CD8-positive, alpha-beta T cell (primary cell): ENCODE measurements at places on chromosomes 5 and 9. TPM values are rescaled to one million over a fixed set of nuclear protein-coding genes. Genes with fewer than 3 reads are reported as not detected.
A peak's percentile ranks its signal among the peaks of the same experiment; 100 is the strongest.

GRCh38 chr9:130140706-130141105 is 31.5 kb upstream of the NCS1 start:
- no peak for DNase-seq

DNA sequence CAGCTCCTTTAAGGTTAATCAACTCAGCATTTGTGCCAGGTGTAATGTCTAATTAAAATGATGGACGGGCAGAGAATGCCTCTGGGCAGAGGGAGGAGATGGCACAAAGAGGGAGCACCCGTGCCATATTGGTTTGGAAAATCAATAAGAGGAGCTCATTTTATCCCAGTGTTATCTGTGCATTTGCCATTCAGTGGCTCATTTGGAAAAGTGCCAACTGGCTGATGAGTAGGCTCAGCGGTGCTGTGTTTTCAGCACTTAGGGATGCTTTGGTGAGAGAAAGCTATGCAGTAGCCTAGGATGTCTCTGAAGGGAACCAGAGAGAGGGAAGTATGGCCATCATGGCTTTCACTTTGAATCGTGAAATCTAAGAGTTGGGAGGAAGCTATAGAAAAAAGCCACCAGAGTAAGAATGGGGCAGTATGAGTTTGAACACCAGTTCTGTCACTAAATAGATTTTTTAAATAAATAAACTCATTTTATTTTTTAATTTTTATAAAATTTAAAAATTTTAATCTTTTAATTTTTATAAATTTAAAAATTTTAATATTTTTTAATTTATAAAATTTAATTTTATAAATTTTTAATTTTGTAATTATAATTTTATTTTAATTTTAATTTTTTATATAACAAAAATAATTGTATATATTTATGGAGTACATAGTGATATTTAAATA is 472.8 kb downstream of the BRINP1 start:
- no peak for DNase-seq

NME5 gene
- not detected for total RNA-seq

DNA sequence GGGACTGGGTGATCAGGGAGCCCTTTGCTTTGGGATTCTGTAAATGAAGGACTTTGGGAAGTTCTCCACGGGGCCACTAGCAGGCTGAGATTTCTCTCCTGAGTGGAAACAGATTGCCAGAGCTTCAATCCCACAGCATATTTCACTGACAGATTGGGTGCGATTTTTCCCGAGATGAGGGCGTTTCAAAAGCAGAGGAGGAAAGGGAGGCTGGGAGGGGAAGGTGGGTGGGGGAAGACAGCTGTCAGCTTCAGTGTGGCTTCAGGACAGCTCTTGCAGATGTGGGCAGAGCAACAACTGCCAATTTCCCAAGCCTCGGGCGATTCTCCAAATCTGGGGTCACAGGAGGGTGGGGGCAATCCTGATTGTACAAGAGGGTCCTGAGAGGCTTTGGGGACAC is 258.5 kb upstream of the ADRA1B start:
- no peak for DNase-seq

CNTFR gene
- total RNA-seq, result not detected

DNA sequence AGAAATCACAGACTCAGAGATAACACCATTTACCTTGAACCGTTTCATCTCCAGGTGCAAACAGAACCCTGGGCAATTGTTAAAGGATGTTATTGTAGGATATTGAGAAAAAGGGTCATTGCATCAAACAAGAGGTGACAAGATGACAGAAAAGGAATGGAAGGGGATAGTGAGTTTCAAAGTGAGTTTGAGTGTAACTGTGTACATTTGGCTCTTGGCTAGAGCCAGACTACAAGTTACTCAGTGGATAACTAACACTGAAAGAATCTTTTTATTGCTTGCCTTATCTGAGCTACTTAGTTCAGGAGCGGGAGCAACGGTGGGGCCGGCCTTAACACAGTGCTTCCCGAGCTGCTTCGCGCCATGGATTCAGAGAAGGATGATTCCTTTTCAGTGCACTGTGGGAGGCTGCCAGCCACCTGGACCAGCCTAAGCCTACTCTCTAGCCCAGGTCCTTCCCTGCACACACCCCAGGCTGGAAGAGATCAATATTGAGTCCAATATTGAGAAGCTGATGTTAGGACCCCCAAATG is 193.4 kb downstream of the ATPSCKMT start:
- no peak for DNase-seq

ARSI gene
- total RNA-seq, result 0.61 TPM

PRUNE2 gene
- total RNA-seq, result not detected

IRGM gene
- 1.7 TPM for total RNA-seq

GRCh38 chr9:13648676-13649075 is 369.2 kb upstream of the MPDZ start:
- no peak for DNase-seq

ATOX1 gene
- 13.2 TPM for total RNA-seq

TMEM252 gene
- total RNA-seq, result not detected

DNA sequence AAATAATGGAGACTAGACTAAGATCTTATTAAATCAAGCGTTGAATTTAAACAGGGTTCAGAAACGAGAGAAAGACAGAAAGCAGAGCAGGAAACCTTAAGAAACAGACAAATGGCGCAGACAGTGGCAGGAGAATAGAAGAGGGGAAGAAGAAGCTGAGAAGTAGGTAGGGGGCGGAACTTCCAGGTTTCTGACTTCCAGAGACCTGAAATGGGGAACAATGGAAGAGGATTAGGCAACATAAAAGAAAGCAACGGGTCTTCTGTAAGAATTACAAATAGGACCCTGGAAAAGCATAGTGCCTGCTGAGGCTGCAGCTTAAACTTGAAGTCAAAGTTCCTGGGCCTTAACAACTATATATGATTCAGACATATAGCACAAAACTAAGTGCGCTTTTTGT is 101.7 kb downstream of the BNC2 start:
- DNase-seq, result no peak

GRCh38 chr5:124050120-124050770 is 538.3 kb downstream of the CSNK1G3 start:
- DNase-seq, result no peak

GRCh38 chr9:87827341-87827740 is 55.3 kb upstream of the SPATA31E1 start:
- DNase-seq, result no peak

TEX48 gene
- total RNA-seq, result not detected

DNA sequence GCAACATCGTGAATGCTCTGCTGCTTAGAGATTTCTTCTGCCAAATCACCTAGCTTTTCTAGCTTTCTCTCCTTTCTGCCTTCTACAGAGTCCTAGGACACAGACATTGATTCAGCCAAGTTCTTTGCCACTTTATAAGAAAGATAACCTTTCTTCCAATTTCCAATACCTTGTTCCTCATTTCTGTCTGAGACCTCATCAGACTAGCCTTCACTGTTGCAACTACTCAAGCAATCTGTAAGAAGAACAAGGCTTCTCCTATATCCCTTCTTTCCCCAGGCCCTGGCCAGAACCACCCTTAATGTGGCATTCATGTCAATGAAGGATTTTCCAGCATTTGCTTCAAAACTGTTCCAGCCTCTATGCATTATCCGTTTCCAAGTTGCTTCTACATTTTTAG is 24.3 kb downstream of the FBXO10 start:
- DNase-seq, result no peak

EIF4E1B gene
- not detected for total RNA-seq

OMD gene
- total RNA-seq, result not detected

IFNA2 gene
- not detected for total RNA-seq

PCDHAC2 gene
- total RNA-seq, result not detected

- no peak for DNase-seq
These were observed 27.0 kb downstream of the SLC22A4 start for GRCh38 chr5:132321109-132321721.

DNA sequence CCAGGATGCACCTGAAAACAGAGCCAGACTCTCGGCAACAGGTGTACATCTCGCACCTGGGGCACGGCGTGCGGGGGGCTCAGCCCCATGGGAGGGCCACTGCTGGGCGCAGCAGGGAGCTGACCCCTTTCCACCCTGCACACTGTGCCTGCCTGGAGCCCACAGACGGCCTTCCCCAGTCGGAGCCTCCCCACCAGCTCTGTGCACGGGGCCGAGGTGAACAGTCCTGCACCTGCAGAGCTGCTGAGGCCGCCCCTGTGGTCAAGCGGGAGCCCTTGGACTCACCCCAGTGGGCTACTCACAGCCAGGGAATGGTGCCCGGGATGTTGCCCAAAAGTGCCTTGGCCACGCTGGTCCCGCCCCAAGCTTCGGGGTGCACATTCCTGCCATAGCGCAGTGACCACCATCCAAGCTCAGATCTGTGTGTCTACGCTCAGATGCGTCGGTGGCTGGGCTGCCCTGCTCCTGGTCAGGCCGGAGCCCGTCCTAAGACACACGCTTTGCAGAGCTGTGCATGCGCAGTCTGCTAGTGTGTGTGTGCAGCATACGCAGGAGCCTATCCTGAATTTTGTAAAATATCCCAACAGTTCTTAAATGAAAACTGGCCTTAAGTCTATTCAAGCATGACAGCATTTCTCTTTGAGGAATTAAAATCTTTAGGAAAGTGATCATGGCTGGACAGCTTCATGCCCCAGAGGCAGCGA is 8.4 kb upstream of the EXOC3 start:
- DNase-seq, result no peak

KLF9 gene
- 87.1 TPM for total RNA-seq

- DNase-seq, result no peak
These were observed 92.6 kb downstream of the TENT4A start for GRCh38 chr5:6805841-6806240.

GRCh38 chr9:135993765-135994500 is 32.8 kb upstream of the UBAC1 start:
- no peak for DNase-seq

DMRT3 gene
- not detected for total RNA-seq

DNA sequence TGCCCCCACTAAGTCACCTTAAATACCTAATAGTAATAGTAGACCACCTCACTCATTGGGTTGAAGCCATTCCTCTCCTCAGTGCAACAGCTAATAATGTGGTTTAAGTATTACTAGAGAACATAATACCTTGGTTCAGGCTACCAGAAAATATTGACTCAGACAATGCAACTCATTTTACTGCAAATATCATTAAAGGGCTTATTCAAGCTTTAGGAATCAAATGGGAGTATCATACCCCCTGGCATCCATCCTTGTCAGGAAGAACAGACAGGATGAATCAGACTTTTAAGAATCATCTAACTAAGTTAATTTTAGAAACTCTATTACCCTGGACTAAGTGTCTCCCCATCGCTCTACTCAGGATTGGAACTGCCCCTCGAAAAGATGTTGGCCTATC is 6.8 kb upstream of the RNF180 start:
- DNase-seq, result no peak

GRCh38 chr5:119742311-119742710 is 113.0 kb downstream of the FAM170A start:
- DNase-seq, result no peak

GRCh38 chr9:19643875-19644274 is 145.0 kb downstream of the SLC24A2 start:
- no peak for DNase-seq

TEK gene
- not detected for total RNA-seq

DNA sequence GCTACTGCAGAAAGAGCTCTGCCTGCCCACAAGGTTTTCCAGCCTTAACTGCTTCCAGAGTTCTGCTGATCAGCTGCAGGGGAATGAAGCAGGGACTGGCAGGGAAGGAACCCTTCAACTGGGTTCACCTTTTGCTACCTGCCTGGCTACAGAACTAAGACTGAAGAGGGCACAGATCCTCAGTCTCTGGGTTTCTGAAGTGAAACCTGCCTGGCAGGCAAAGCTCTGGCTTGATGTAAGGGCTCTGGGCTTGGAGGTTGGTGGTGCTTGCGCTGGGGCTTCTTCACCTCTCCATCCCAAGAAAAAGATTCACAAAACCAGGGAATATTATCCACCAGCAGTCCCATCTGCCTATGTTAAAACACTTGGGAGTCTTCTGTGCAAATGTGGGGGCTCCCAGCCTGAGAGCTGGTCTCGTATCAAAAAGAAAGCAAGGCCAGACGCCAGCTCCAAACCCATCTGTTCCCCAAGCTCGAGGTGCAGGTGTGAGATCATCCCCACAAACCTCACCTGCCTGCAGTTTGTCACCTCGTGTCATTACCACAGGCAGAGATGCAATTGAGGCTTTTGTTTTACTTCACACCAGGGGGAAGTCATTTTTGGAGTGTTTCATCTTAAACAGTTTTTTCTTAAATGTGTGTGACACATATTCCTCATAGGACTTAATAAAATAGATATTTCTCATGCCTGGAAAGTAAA is 58.3 kb downstream of the BNC2 start:
- no peak for DNase-seq

- peak; percentile 38 for DNase-seq
These were observed 9.5 kb downstream of the TOR4A start for GRCh38 chr9:137286975-137287383.

DNA sequence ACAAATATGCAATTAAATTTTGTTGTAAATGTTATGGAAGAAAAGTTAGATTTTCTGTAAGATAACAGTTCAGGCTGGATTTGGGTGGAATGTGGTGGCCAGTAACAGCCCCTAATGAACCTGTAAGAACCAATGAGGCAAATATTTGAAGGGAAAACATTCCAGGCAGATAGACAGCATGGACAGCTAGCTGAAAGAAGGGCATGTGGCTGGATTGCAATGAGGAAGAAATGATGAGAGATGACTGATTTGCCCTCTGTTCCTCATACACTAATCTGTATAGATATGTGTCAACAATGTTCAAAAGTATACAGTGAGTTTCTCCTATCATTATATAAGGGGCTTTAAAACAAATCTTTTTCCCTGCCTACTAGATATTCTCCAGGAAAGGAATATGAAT is 58.8 kb downstream of the MAN2A1 start:
- DNase-seq, result no peak

GRCh38 chr9:21995006-21995665 is 545 bp downstream of the CDKN2B-AS1 start:
- peak; percentile 65 for DNase-seq

DNA sequence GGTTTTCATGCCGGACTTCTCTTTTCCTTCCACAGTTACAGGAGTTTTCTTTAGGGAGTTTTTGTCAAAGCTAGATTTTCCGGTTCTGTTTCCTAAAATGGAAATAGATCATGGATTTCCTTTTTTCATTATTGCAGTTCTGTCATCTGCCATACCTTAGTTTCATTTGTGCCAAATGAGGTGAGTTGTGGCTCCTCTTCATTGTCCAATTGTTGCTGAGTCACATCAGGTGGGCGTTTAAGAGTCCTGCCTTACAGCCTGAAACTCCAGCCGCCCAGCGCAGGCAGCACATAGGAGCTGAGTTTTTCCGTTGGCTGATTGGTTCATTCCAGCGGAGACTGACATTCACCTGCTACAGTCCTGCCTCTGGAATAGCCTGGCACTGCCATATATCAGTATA is 14.1 kb downstream of the SLC25A25 start:
- DNase-seq, result no peak

NUP214 gene
- total RNA-seq, result 136 TPM

- DNase-seq, result no peak
These were observed 342.4 kb downstream of the FGF10 start for GRCh38 chr5:44046619-44047364.

GRCh38 chr5:13649656-13650055 is 294.8 kb downstream of the DNAH5 start:
- DNase-seq, result no peak
